ENCODE measurements at places on chromosomes 7 and 10.

DNA sequence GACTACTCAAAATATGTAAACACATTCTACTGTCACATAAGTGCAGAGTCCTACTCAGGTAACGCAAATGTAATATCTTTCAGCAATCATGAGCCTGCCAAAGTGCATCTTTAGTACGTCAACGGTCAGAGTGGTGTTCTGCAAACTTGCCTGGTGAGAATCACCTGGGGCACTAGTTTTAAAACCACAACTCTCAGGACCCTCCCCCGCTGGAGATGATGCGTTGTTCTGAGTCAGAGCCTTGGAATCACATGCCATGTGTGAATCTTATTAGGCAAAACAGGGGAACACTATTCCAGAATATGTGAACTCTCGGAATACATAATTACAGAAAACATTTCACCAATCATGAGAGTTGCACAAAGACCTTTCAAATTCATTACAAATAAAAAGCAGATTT is 115.7 kb downstream of the TPK1 start:
- no peak for DNase-seq

DNA sequence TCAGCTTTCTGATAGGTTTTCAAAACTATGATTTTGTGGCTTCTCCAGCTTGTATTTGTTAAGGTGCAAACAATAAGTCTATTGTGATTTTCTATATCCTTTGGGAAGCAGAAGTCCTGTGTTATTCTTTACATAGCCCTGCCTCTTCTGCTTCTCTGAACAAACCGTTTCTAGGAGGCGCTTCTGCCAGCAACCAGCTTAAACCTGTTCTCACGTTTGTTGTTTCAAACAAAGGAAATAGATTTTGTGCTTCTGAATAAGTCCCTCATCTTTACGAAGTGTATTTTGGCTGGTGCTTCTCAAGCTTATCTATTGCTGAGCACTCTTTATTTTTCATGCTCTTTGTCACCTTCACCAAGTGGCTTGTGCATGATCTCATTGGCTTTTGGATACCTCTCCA is 61.0 kb downstream of the VTI1A start:
- no peak for DNase-seq

DNA sequence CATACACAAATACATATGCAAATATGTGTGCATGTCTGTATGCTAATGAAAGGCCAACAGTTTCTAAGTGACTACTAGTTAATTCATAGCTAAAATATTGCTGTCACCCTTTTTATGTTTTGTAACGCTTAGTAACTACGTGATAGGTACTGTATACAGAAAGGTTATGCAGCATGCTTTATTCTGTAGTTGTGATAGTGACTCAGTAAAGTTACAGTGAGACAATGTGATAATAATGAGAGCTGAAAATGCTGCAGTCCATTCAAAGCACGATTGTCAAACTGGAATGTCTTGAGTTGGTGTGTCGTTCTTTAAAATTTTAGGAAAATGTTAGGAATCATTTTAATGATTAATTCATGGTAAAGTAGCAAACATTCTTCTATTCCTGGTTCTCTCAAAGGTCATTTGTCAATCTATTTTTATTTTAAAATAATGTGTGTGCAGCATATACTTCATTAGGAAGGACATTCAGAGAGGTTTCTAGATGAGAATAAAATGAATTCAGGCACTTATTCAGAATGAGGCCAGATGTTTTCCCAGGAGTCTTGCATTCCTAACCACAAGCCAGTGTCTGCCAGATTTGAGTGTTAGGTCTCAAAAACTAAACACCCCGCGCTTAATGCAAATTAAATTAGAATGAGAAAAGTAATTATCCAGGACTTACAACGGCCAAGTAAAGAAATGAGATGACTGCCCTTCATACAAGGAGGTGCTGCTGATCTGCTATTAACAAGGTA is 408.8 kb upstream of the FZD8 start:
- no peak for DNase-seq

DNA sequence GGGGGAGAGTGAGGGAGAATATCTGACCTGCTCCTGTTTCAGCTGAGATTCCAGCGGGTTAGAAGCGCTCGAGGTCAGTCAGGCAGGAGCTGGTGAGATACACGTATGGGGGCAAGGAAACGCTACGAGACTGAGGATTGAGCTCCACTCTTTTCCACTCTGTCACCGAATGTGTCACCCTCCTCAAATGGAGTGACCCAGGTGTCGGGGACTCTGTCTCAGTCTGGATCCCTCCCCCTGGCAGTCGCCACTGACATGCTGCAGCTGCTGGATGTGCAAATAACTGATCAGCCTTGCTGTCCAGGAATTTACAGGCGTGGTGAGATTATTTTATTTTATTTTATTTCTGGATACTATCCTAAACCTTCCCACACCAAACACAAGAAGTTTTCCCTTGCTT is 100.9 kb upstream of the DPP6 start:
- no peak for DNase-seq

GRCh38 chr10:61047788-61048560 is 104.0 kb upstream of the RHOBTB1 start:
- no peak for DNase-seq

DNA sequence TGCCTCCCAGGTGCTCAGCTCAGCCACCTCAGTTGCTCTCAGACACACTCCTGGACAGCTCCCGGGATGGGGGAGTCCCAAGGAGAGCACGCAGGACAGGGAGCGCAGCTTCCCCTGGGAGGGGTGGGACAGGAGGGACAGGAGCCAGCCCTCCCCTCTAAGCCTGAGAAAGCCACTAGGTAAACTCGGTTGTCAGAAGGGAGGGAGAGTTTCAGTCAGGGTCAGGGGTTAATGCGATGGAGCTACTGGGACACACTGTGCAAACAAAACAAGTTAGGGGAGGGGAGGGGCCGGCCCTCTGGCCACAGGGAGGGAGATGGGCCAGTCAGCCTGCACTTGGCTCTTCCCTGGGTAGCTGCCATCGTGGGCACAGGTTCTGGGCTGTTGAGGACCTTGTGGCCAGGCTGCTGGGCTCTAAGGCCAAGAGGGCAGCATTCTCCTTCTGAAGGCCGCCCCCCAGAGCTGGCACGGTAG is 31.1 kb downstream of the KAZALD1 start:
- DNase-seq: no peak
